Gastroesophageal sphincter (tissue), 4 donors: ENCODE measurements at places on chromosomes 16 and 17. TPM values are rescaled to one million over a fixed set of nuclear protein-coding genes. Genes with fewer than 3 reads are reported as not detected.

- ATAC-seq, result no peak
Measured at GRCh38 chr16:83900571-83900970, 1.7 kb downstream of the MLYCD start.

- ATAC-seq, result no peak
Measured at GRCh38 chr16:59459806-59460205, 725.7 kb upstream of the GOT2 start.

Gene CFAP97D1
- not detected for total RNA-seq

DNA sequence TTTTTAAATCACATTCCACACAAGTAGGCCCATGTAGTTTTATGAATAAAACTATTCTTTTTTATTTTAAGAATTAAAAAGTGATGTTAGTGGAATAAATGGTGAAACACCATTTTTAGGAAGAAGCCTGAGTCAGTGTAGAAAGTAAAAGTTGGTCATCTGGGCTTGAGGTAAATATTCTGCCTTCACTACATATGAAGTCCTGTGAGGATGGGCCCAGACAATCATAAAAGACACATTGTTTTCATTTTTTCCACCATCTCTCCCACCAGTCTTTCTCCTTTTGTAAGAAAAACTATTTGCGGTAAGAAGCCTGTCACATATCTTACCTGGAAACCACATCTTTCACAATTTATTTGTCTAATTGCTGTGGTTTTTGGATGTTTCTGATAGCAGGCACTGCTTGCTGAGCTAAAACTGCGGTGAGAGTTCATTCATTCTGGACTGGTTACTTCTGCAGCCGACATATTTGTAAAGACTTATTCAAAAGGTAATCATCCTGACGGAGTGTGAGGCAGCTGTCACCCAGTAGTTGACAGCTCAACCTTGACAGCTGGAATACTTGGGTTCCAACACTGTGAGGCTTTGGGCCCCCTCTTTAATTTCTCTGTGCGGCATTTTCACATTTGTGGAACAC is 10.6 kb upstream of the RFFL start:
- ATAC-seq, result no peak

Gene ALG1
- total RNA-seq, result 16.8 TPM

Gene GLG1
- total RNA-seq, result 145 TPM

- ATAC-seq, result peak; percentile 0
Measured at GRCh38 chr17:77959126-77959925, 823 bp downstream of the TNRC6C start.

- ATAC-seq, result no peak
Measured at GRCh38 chr16:5026664-5027063, 7.1 kb downstream of the NAGPA start.

DNA sequence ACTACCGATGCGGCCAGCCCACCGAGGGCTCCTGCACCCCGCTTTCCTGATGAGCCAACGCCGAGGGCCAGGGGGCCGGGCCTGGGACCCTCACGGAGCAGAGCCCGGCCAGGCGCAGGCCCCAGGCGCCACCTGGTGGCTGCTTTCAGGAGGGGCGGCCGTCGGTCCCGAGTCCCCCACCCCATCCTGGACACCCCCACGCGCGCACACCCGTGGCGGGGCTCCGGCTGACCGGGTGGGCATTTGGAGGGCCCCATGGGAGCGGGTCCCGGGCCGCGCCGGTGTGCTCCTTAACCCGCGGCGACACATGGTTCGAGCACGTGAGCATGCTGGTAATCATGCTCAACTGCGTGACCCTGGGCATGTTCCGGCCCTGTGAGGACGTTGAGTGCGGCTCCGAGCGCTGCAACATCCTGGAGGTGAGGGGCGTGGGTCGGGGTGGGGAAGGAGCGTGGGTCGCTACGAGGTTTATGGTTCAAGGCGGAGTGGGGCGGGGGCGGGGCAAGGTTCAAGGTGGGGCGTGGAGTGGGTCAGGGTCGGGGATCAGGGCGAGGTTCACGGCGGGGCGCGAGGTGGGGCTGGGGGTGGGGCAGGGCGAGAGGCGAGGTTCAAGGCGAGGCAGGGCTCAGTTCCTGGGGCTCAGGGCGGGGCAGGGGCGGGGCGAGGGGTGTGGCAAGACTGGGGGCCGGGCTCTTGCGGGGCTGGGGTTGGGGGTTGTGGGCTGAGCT is 30.2 kb downstream of the TPSG1 start:
- ATAC-seq, result no peak

GRCh38 chr17:2090804-2091534 is 36.1 kb downstream of the HIC1 start:
- peak; percentile 86 for ATAC-seq

DNA sequence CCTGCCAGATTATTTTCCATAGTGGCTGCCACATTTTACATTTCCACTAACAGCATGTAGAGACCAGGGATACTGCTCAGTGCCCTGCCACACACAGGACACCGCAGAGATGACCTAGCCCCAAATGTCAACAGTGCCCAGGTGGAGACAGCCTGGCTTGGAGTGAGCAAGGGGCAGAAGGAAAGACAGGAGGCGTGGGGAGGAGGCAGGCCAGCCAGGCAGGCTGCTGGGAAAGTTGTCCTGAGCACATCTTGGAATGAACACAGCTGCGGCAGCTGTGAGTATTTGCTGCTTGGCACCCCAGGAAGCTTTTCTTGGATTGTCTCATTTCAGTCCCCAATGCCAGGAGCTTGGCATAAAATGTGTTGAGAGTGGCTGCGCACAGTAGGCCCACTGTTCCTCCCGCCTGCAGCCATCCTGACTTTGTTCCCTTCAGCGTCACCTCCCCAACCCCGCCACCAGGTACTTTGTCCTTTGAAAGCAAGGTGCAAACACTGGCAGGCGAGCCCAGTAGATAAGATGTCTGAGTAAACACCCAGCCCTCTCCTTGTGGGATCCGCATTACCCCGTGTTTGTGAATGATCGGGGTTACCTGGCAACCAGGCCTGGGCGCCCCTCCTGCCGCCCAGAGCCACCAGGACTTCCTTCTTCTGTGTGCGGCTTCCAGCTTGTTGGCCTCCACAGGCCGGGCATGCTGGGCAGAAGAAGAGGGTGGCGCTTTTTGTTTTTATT is 114.0 kb downstream of the CMIP start:
- peak; percentile 42 for ATAC-seq

DNA sequence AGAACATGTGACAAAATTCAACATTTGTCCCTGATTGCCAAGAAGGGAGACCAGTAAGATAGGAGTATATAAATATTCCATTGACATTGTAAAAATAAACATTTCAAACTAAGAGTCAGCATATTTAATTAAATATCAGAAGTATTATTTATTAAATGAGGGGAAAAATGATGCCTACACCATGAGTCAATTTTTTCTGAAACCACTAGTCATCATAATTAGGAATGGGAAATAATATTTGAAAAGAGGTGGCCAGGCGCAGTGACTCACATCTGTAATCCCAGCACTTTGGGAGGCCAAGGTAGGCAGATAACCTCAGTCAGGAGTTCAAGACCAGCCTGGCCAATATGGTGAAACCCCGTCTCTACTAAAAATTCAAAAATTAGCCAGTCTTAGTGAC is 2.1 kb downstream of the CMTM1 start:
- ATAC-seq, result no peak

- no peak for ATAC-seq
Measured at GRCh38 chr17:41967921-41968578, 1.5 kb downstream of the CNP start.

GRCh38 chr17:7431231-7431630 is 2.6 kb downstream of the SPEM3 start:
- no peak for ATAC-seq

DNA sequence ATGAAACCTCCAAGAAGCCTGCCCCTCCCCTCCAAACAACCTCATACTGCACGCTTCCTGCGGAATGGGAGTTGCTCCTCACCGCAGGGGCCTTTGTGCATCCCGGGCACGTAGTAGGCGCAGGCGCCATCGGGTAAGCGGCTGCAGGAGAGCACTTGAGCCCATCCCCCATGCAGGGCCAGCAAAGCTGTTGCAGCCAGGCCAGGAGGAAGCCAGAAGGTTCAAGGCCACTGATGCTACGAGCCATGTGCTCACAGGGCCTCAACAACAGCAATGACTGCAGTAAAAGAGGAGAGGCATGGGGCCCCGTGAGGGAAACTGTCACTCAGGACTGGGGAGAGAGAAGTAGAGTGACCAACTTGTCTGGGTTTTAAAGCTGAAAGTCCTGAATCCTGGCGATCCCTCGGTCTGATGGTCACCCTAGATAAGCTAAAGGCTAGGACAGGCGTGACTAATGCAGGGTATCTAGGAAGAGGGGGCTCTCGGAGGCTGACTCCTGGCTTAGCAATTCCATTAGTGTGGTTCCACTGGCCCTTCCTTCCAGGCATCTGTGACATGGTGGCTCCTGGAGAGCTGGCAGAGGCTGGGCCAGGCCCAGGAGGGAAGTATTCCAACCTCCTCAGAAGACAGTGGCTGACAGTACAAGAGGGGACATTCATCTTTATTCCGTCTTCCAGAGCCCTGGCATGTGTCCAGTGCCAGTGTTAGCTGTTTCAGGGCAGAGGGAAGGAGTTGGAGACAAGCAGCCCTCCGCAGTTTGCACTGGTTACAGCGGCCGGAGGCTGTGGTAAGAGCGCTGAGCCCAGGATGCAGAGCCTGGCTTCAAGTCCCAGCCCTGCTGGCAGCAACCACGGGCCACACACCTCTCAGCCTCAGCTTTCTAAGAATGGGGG is 20.8 kb downstream of the GOSR2 start:
- no peak for ATAC-seq

Gene CHD9NB
- not detected for total RNA-seq

DNA sequence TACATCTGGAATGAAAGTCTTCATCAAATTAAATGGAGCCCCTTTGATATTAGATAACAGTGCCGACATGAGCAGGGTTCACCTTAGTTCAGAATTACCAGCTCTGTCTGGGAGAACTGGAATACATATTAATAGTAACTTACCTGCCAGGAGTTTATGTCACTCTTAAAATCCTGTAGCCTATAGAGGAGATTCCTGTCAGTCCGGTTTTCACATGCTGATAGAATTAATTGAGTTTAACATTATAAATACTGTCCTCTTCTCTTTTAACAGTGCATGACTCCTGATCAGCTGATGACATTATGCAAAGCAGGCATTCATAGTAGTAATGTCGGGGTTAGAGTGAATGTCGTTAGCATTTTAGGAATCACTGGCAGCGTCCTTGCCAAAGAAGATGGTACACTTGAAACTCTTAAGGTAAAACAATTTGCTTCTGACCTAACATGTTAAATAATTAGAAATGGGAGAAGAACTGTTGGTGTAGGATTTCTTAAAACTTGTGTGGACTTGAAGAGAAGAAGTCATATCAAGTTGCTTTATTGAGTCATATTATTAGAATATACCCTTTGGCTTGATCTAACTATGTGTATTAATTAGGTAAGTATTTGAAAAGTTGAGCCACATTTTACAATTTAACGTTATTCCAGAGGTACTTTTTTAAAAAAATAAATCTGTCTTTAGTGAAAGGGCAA is 34.3 kb downstream of the HEATR3 start:
- no peak for ATAC-seq

Gene PRRT2
- total RNA-seq, result 5.6 TPM

DNA sequence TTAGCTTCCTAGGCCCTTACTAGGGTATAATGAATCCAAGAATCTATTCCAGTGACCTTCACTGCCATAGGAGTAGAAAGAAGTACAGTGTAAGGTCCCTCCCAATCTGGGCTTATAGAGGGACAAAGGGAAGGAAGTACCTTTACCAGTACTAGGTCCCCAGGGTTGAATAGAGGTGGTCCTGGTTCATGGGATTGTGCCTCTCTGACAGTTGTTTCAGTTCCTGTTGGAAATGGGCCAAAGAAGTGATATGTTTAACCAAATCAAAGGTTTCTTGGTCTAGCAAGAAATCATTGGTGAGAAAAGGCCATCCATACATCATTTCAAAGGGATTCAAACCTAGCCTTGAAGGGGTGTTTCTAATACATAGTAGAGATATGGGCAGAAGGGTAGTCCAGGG is 16.0 kb upstream of the ZNHIT3 start:
- ATAC-seq, result no peak

- no peak for ATAC-seq
Measured at GRCh38 chr17:56675876-56676660, 82.6 kb downstream of the NOG start.

GRCh38 chr17:70454908-70455307 is 285.6 kb downstream of the KCNJ2 start:
- no peak for ATAC-seq

- ATAC-seq, result no peak
Measured at GRCh38 chr16:54336631-54337204, 50.1 kb upstream of the IRX3 start.

Gene ASPA
- total RNA-seq, result 3.4 TPM

DNA sequence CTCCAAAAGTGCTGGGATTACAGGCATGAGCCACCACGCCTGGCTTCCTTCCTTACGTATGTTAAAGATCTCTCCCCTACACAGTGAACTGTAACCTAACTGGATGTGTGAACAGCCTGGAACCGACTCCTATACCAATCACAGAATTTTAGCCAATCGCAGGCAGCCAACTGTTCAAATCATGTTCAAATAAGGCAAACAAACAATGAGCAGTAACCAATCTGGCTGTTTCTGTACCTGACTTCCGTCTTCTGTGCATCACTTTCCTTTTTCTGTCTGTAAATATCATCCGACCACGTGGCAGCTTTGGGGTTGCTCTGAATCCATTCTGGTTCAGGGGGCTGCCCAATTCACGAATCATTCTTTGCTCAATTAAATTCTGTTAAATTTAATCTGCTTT is 27.5 kb downstream of the TEKT5 start:
- no peak for ATAC-seq

Gene CPHXL2
- total RNA-seq, result not detected

GRCh38 chr17:45923511-45924268 is 29.3 kb downstream of the MAPT start:
- ATAC-seq, result no peak
